ENCODE measurements at places on chromosomes 1 and 21. TPM values are rescaled to one million over a fixed set of nuclear protein-coding genes. Genes with fewer than 3 reads are reported as not detected.
A peak's percentile ranks its signal among the peaks of the same experiment; 100 is the strongest.

GRCh38 chr1:90359994-90360393 lies 357.1 kb downstream of the BARHL2 start:
- no peak for DNase-seq

DNA sequence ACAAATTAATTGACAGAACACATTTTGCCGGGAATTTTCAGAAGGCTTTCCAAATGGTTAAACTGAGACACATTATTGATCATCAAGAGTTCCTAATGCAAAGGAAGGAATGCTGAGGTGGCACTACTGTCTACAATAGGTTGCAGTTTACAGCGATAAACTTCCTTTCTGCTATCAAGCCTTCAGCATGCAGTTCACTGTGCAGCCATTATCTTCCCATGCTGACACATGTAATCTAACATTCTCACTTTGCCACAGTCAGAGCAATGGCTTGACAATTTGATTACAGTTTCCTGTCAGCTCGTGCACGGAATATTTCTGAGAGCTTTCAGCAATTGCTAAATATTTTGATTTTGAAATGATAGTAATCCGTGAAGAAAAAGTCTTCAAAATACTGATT lies 166.9 kb upstream of the PRMT6 start:
- no peak for DNase-seq

The CGN gene
- 37.5 TPM for total RNA-seq

The SLAMF6 gene
- total RNA-seq = 1.4 TPM

DNA sequence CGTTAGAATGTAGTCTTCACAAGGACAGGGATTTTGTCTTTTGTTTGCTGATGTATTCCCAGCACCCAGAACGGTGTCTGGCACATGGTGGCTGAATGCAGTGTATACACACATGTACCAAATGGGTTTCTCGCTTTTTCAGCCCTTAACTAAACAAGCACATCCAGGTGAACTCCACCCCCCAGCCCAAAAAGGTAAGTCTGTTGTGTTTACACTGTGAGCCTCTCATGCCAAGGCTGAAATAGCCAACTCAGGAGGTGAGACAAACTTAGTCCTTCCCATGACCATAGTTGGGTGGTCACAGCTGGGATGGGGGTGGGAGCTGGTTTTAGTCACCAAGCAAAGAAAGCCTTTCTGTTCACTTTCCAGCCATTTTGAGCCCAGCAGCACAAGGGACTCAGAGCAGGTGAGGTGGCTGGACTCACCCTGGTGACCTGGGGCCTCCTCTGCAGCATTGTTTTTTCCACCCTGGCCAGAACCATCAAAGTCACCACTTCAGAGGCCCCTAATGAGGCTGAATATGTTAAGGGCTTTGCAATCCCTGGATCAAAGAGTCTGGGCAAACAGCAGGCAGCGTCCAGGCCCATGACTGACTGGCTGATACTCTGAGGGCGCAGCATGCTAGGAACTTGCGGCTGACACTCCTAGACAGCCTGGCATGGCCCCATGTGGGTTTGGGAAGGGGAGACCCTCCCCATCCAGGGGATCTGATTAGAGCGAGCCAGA lies 8.7 kb downstream of the TENT5B start:
- no peak for DNase-seq

The NENF gene
- total RNA-seq = 83.2 TPM

The CDC7 gene
- 0.68 TPM for total RNA-seq

DNA sequence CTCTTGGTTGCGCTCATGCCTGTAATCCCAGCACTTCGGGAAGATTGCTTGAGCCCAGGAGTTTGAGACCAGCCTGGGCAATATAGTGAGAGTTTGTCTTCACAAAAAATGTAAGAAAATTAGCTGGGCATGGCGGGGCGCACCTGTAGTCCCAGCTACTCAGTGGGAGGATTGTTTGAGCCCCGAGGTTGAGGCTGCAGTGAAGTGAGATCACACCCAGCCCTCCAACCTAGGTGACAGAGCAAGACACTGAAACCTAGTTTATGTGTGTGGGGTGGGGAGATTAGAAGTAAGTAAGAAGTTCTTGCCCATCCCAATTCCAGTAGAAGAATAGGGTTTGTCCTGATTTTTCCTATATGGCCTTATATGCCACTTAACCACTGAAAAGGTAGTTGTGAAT lies 2.0 kb downstream of the RPL5 start:
- no peak for DNase-seq

DNA sequence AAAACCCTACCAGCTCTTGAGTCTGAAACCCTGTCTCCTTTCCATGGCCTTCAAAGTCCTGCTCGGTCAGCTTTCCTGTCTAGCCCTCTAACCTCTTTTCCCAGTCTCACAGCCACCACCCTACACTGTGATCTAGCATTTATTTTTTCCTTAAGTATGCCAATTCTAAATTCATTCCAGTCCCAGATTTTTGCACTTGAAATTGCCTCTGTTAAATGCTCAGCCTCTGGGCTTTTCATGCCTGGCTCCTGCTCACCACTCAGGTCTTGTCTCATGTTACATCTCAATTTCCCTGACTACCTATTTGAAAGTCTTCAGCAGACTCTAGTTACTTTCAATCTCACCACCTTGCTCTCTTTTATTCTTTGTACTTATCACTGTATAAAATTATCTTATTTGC lies 176.2 kb downstream of the ADGRL4 start:
- no peak for DNase-seq

GRCh38 chr1:100390531-100390930 lies 38.2 kb downstream of the CDC14A start:
- no peak for DNase-seq

DNA sequence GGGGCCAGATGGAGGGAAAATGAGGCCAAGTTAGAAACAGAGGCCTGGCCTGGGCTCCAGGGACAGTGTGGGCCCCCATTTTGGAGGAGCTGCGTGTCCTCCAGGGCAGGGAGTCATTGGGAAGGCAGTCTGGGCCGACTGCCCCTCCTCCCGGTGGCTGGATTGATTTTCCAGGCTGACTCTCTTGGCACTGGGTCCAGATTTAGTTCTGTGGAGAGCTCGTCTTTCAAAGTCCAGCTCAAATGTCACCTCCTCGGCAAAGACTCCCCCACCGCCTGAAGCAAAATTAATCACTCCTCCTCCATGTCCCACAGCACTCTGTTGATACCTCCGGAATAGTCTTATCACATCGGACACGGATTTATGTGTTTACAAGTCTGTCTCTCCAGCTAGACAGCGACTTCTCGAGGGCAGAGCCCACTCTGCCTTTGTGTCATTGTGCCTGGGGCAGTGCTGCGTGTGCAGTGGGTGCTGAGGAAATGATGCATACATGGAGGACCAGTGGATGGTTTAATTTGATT lies 175.1 kb downstream of the CAMTA1 start:
- peak; percentile 41 for DNase-seq

GRCh38 chr1:158716335-158716734 lies 4.2 kb downstream of the OR6K3 start:
- DNase-seq = no peak

The TPTE gene
- not detected for total RNA-seq

- no peak for DNase-seq
These were observed 3.5 kb downstream of the ITPKB start for GRCh38 chr1:226735576-226735975.

DNA sequence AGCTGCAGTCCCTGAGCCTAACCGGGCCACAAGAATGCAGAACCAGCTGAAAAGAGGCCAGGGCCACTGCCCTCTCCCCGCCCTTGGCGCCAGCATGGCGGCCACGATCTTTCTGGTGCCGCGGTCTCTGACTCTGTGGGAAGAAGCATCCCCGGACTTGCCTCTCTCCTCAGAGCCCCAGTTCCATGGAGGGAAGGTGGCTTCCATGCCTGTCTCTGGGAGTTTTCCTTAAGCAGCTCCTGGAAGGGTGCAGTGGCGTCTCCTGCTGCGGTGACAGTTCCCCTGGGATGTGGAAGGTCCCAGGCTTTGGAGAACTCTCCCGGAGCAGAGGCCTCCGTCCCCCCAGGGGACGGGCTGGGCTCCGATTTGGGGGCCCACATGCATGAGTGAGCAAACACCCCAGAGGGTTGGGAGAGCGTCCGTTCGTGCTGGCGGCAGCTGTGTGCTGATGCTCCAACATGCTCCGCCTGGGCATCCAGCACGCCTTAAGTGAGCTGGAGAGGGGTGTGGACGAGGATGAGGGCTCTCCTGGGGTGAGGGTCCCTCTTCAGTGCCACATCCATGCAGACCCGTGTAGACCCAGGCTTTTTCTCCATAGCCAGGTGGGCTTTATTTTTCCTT lies 109.8 kb upstream of the COL6A1 start:
- DNase-seq = no peak

GRCh38 chr1:210516697-210517459 lies 188.2 kb downstream of the HHAT start:
- DNase-seq = no peak

Measured in prostate gland (tissue), 2 donors.